ENCODE measurements at places on chromosomes 4 and X.

GRCh38 chrX:71017396-71017939 lies 50.7 kb downstream of the SNX12 start:
- no peak for DNase-seq

- no peak for DNase-seq
Observed at GRCh38 chrX:15167826-15168225, 102.1 kb downstream of the ASB9 start.

- no peak for DNase-seq
Observed at GRCh38 chr4:119679251-119679650, 50.6 kb upstream of the PDE5A start.

DNA sequence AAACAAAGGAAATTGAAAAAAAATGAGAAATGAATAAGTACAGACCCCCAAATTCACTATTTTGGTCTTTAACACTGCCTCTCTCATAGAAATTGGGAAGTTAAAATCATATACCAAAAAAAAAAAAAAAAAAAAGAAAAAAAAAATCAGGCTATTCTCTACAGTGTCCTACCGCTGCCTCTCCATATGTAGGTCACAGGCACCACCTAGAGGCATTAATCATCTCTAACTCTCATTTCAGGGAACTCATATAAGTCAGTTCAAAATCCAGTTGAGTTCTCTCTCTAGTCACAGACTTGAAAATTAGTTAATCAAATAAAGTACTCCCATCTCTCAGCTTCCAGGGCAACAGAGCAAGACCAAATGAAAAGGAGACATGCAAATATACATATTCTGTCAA lies 47.9 kb downstream of the COX18 start:
- DNase-seq, result no peak

DNA sequence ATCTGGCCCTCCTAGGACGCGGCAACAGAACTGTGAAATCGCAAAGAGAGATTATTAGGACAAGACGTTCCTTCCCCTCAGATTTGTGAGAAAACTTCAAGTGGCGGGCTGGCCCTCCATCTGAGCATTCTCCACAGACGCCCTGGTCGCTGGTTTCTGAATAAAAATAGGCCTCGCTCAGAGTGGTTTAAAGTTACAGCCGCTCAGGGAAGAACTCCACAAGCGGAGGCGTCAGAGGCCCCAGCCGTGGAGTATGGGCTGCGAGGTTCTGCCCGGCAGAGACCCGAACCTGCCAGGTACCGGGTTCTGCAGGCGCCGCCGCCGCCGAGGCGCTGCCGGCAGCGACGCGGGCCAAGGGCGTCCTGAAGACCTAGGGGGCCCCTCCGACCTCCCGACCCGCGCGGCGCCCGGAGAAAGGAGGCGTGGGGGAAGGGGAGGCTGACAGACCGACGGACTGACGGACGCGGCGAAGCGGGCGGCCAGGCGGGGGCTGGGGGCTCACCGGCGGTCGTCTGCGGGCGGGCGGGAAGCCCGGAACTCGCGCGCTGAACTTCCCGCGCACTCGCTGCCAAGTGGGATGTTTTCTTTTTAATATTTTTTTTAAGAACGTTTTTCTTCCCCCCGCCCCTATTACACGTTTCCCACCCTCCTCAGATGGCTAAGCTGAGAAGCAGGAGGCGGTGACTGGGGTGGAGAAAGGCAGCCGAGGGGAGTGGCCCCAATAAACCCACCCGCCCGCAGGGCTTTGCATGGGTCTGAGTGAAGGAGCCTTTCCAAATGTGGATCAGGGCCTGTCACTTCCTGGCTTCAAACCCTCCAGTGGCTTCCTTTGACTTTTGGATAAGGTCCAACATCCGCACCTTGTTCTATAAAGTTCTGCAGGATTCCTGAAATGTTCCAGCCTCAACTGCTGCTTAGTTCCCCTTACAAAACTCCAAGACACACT lies at the start of gene PABPC4L:
Gene PABPC4L (minus strand): TSS at position 574 of the 946 bp plus-strand sequence. CDS start 770 bp downstream, outside the sequence.
- DNase-seq, result no peak

DNA sequence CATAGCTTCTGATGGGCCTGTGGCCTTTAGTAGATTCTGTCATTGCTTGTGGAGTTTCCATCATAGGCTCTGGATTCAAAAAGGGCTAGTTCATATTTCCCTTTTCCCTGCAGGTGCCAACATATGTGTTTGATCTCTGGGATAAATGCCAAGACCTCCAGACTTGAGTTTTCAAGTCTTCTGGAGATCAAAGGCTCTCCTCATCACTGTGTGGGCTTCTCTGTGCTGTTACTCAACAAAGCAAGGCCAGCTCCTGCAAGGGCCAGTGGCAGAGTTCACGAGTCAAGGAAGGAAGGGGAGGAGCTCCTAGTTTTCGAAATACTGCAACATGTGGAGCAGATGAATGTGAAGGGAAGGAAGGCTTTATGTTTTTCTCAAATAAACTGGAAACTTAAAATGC lies 62.7 kb upstream of the SCML1 start:
- no peak for DNase-seq

- no peak for DNase-seq
Observed at GRCh38 chr4:95506264-95506663, 42.5 kb downstream of the UNC5C start.

GRCh38 chr4:12421364-12421763 lies 992.7 kb upstream of the HS3ST1 start:
- DNase-seq, result no peak

- DNase-seq, result no peak
Observed at GRCh38 chr4:94181815-94182214, 25.9 kb upstream of the SMARCAD1 start.

DNA sequence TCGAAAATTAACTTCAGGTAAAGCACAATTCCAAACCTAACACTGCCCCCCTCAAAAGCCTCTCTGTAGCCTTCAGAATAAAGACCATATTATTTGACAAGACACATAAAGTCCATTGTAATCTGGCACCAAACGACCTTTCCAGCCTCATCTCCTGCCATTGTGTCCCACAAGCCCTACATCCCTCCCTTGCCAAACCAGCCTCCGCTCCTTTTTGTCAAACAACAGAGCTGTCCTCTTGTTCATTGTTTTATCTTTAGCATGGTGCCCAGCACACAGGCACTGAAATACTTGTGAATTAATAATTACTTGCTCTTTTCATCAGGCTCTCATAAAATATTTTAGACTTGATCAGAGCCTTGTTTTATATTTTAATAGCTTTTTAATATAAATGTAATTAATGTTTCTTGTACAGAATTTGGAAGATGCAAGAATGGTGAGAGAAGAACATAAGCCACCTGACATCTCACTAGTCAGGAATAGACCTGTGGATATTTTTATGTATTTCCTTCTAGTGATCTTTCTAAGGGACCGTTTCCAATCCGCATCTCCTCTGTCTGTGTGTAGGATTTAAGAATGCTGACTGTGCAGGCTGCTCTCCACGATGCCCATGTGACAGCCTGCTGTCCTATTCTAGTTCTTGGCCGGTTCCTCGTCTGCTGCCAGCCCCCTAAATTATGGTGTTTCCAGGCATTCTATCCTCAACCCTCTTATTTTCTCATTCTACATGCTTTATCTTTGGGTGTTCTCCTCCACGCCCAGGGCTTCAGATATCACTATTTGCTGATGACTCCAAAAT lies 3.0 kb upstream of the IRF2 start:
- DNase-seq, result no peak

DNA sequence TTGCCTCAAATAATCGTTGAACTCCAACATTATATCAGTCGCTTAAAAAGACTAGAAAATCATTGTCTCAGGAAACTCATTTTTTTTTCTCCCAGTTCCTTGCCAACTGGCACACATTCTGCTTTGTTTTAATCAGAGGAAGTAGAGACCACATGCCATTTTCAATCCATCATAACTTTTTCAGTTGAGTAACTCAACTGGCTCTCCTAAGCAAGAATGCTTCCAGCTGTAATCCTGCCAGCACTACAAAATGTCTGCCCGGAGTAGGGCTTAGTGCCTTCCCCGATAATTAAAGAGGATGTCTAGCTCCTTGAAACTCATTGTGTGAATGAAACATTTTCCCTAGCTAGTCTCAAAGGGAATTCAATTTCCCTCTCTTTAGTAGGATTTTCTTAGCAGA lies 33.0 kb downstream of the FREM3 start:
- DNase-seq, result no peak

DNA sequence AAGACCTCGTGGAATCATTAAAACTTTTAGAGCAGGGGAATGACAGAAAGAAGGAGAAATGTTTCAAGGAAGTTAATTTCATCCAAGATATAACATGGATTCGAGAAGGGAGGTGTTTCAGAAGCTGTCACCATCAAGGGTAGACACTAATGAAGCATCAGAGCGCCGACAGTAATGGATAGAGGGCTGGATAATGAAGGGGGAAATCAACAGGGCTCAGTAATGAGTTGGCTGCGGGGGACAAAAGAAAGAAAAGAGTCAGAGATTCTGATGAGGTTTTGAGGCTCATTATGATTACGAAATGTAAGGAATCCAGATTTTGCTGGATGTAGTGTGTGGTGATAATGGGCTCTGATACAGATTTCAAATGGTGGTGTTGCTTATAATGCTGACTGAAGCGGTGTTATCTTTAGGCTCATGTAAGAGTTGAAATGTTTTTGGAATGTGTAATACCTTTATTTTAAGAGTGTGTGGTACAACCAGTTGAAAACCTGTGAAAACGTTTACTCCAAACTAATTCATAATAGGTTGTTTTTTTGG lies 39.3 kb upstream of the TENM3 start:
- no peak for DNase-seq

- no peak for DNase-seq
Observed at GRCh38 chr4:145818011-145818410, 120.6 kb downstream of the ZNF827 start.

- no peak for DNase-seq
Observed at GRCh38 chr4:87240341-87240740, 19.9 kb upstream of the KLHL8 start.

GRCh38 chrX:153407736-153408135 lies 3.5 kb upstream of the ZFP92 start:
- no peak for DNase-seq

- no peak for DNase-seq
Observed at GRCh38 chr4:167088115-167088514, 146.2 kb downstream of the SPOCK3 start.

DNA sequence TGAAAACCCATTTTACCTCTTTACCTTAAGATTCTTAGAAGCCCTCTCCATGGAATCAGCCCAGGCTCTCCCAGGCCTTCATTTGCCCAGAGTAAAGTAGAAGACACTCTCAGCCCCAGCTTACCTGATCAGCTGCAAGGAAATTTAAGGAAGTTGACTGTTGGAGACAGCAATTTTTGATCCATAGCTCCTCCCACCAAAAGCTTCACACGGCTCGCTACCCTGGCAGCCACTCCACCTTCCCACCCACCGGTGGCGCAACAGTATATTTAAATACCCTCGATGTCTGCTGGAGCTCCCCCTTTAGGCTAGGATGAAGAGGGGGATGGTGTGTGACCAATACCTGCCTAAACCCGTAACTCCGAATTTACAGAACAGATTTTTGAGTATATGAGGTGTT lies 75.4 kb downstream of the MBNL3 start:
- DNase-seq, result no peak

DNA sequence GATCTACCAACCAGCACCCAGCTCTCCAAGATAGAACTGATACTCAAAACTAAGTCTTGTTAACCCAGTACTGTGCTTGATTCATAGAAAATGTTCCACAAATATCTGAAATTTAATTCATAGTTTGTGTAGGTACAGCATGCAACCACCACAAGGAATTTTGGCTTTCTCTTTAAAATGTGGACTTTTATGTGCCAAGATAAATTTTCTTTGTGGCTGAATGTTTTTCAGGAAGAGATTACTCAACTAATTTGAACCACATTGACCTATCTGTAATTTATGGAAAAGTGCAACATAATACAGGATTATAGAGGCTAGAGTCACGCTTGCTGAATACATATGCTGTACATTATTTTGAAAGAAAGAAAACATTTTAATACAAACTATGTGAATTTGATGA lies 730.8 kb downstream of the IL1RAPL1 start:
- DNase-seq, result no peak

GRCh38 chr4:175789647-175790046 lies 22.4 kb downstream of the GPM6A start:
- DNase-seq, result no peak

GRCh38 chr4:15515106-15515505 lies 45.4 kb downstream of the CC2D2A start:
- no peak for DNase-seq

- peak; percentile 35 for DNase-seq
Observed at GRCh38 chrX:86148024-86148511, at the start of gene DACH2. Gene DACH2 (plus strand): TSS chrX:86148451.

GRCh38 chr4:8392591-8393190 lies 47.8 kb downstream of the ACOX3 start:
- no peak for DNase-seq

DNA sequence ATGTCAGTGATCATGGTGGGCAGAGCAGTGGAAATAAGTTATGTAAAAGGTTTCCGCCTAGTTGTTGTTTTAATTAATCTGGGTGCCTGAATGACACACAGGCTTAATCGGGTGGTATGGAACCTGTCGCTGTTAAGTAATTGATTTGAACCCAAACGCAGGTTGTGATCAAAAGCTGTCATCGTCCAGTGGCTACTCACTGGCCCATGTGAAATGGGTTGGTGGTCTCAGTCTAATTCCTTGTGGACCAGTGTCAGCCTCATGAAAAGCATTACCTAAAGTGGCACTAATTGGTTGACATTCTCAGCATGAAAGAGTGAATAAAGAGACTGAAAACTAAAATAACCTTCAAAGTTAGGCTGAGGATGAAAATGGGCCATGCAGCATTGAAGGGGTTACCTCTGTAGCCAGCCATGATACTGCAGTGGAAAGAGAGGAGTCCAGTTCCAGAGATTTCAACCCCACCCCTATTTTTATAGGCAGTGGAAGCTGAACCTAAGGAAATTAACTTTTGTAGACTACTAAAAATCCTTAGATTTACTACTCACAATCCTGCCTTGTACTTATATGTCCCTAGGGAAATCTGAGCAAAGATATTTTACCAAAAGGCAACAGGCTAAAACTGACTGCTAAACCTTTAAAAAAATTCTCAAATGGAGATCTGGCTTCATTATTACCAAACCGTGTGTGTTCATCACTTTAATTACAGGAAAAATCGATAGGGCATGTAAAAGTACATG lies 251.7 kb upstream of the TENM3 start:
- no peak for DNase-seq

- no peak for DNase-seq
Observed at GRCh38 chr4:108878806-108879205, 116.0 kb upstream of the ETNPPL start.

DNA sequence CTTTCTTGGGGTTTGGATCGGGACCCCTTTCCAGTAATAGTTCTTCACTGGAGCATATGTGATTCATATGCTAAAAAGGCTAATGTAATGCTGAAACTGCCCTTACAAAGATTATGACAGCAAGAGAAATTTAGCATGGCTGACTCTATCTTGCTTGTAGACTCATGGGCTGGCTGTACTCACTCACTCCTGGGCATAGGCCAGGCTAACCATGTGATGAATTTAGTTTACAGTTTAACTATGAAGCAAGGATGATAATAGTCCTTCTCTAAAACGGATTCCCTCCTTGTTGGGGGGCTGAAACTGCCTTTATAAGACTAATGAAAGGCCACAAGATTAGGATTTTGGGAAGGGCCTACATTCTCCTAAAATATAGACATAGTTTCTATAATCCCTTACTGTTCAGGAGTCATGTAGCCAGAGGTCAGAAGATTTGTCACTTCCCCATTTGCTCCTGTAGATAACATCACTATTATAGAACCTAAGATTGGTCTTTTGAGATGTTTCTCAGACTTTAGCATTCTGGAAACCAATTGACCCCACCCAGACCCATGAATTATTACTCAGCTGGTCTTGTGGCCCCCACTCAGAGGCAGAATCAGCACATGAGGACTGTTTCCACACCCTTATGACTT lies 20.8 kb upstream of the CEP135 start:
- no peak for DNase-seq

- no peak for DNase-seq
Observed at GRCh38 chr4:70183168-70183939, 12.2 kb upstream of the ODAM start.

GRCh38 chrX:134718966-134719317 lies 60.7 kb upstream of the PLAC1 start:
- DNase-seq, result peak; percentile 23
